NCI-H510A treated with DMSO at 0.1 percent for 48 hours (cell line): ENCODE measurements at places on chromosomes 7 and 10.

GRCh38 chr7:143965280-143965679 is 10.6 kb downstream of the OR2F1 start:
- DNase-seq: no peak

GRCh38 chr10:19857876-19858275 is 41.6 kb downstream of the PLXDC2 start:
- DNase-seq: no peak

GRCh38 chr7:77197141-77197540 is 2.5 kb downstream of the FGL2 start:
- DNase-seq: no peak

DNA sequence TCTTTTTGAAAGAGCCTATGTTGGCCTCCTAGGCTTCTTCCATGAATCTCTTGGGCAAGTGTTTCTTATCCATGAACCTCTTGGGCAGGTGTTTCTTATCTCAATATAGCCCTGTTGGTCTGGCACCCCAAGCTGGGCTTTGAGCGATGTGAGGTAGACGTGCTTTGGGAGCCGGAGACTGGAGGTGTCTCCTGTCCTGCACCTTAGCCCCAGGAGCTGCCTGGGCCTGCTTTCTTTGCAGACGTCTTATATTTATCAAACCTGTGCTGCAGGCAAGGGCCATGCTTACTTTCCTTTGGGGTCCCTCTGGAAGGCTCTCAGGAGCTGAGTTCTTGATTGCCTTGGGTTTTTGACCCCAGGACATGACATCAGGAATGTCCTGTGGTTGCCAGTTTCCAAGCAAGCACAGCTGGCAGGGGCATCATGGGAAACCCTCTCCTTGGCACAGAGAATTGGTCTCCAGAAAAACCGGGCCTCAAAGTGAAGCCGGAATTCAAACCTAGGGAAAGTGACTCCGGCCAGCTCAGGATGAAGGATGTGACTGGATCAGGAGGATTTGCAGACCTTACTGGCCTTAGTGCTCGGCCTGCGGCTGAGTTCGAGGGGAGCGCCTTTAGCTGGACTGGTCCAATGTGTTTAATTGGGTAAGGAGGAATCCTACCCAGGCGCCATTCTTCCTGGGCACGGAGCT is 2.8 kb downstream of the JAKMIP3 start:
- no peak for DNase-seq

DNA sequence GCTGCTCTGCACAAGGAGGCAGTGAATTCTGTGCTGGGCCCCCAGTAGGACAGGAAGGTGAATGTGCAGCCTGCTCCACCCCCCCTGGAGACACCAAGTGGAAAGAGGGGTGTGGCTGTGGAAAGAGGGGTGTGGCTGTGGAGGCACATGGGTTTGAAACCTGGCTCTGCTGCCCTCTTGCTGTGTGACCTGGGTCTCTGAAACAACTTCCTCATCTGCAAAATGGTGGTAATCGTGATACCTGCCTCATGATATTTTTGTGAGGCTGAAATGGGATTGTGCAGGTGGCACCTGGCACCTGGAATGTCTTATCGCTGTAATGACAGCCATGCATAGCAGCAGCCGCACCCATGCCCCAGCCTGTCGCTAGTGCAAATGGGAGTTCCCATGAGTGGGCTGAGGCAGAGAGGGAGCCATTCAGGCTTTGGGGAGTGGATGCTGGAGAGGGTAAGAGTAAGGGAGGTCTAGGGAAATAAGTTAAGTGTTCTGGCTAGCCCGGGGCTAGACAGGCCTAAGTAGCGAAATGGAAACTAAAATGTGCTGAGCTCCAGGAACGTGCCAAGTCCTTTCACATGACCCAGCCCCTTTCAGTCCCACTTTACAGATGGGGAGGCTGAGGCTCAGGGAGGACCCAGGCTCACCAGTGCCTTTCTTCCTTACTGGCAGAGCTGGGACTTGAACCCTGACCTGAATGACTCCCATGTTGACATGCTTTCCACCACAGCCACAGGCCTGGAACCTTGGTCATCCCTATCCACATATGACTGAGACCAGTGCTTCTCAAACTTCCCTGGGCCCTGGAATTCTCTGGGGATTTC is 35.0 kb downstream of the C10orf105 start:
- DNase-seq: no peak

DNA sequence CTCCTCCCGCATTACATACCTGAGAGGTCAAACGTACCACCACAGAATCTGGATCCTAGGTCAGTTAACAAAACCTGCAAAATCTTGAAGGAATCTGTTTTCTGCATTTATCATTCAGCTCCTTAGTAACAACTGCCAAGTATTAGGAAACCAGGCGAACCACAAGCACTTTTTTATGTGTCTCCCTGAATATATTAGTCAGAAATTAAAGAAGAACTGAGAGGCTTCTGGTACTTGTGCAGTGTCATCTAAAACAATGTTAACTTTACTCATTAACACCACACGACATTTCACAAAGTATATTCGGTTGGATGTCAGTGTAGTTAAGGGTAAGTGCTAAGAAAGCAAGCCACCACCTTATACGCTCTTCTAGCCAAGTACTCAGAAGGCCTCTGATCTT is 2.5 kb downstream of the CCDC6 start:
- DNase-seq: no peak

- DNase-seq: no peak
Measured at GRCh38 chr7:151382079-151382885, 27.6 kb downstream of the WDR86 start.

DNA sequence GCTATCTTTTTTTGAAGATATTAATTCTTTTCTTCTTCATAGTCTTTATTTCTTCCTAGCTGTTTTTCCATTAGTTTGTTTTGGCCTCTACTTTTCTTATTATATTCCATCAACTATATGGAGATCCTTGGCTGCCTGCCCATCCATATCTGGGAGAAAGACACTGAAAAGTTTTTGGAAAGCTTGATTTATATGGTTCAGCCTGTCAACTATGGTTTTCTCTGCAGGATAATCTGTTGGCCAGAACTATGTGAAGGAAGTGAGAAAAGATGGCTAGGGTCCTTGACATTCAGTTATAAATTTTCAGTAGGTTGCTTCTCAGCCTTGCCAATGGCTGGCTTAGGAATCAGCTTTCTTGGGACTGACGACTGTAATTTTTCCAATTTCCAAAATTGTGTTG is 10.0 kb upstream of the CDK14 start:
- no peak for DNase-seq

- no peak for DNase-seq
Measured at GRCh38 chr10:118499186-118499585, 96.3 kb downstream of the PRLHR start.

DNA sequence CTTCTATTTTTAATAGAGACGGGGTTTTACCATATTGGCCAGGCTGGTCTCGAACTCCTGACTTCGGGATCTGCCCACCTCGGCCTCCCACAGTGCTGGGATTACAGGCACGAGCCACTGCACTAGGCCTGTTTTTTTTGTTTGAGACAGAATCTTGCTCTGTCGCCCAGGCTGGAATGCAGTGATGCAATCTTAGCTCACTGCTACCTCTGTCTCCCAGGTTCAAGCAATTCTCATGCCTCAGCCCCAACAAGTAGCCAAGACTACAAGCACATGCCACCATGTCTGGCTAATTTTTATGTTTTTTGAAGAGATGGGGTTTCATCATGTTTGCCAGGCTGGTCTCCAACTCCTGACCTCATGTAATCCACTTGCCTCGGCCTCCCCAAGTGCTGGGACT is 73.7 kb downstream of the TYW1B start:
- DNase-seq: no peak

DNA sequence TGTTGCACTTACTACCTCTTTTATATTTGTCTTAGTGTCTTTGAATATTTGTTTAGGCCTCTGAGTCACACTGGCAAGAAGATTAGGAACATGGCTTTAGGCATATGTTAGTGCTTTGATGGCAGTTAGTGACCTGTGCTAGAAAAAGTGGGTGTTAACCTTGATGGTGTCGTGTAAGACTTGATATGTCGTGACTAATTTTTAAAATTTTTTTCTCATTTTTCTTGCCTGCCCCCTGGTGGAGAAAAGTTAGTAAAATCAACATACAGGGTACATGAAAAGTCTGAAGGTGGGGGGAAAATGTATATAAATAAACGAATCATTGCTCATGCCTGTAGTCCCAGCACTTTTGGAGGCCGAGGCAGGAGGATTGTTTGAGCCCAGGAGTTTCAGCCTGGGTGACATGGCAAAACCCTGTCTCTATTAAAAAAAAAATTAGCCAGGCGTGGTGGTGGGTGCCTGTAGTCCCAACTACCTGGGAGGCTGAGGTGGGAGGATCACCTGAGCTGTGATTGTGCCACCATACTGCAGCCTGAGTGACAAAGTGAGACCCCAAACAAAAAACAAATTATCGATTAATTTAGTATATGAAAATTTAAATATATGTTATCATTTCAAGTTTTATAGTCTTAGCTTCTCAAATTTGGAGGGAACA is 44.6 kb downstream of the TAX1BP1 start:
- peak; percentile 8 for DNase-seq

- no peak for DNase-seq
Measured at GRCh38 chr7:105878746-105879605, 2.6 kb upstream of the ATXN7L1 start.

GRCh38 chr10:43942096-43942850 is 293.6 kb upstream of the ZNF32 start:
- no peak for DNase-seq

DNA sequence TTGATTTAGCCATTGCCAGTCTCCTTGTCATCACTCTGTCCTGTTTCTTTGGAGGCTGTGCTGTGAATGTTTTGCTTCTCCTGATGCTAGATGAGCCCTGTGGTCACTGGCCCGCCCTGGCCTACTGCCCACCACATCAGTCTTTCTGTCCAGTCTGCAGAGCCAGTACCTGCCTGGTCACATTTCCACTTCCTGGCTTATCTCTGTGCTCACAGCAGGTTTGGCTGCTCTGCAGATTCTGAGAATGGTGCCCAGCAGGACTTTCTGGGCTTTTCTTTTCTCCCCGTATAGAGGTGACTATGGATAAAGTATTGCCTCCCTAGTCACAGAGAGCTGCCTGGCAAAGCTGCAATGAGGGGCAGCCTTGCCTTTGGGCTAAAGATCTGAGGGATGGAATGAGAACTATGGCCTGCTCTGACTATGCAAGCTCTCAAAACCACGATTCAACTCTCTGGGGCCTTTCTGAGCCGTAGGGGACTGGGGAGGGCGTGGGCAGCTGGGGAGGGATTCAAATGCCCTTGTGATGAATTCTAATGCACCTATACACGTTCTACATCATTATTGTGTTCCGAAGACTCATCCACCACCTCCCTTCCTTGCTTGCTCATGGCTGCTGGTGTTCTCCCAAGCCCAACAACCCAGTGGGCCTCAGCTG is 410.4 kb upstream of the NPVF start:
- no peak for DNase-seq

- DNase-seq: no peak
Measured at GRCh38 chr7:106032295-106032694, 69.2 kb downstream of the CDHR3 start.

- no peak for DNase-seq
Measured at GRCh38 chr10:6082496-6083395, 6.1 kb upstream of the RBM17 start.

- DNase-seq: no peak
Measured at GRCh38 chr7:113142385-113143119, 24.2 kb upstream of the SMIM30 start.

DNA sequence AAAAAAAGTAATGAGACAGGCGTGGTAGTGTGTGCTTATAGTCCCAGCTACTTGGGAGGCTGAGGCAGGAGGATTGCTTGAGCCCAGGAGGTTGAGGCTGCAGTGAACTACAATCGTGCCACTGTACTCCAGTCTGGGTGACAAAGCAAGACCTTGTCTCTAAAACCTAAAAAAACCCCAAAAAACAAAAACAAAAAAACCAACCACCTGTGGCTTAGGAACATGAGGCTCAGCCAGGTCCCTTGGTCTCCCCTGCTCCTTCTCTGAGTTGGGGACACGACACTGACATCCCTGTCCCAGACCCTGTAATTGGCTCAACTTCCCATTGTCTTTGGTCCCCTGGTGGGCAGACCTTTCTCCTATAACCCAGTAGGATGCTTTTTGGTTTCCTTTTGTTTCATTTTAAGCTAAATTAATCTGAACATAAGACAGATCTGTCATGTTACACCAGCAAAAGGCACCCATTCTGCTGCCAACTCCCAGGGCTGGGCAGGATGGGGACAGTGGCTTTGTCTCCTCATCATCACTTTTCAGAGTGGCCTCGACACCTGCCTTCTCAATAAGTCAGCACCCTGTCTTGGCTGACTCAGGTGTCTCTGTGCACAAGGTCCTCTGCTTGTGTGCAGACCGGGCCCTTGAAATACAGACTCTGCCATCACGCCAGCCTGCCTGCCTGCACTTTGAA is 74.4 kb downstream of the MYL10 start:
- no peak for DNase-seq

GRCh38 chr7:128801003-128801402 is 9.2 kb downstream of the CCDC136 start:
- DNase-seq: no peak

DNA sequence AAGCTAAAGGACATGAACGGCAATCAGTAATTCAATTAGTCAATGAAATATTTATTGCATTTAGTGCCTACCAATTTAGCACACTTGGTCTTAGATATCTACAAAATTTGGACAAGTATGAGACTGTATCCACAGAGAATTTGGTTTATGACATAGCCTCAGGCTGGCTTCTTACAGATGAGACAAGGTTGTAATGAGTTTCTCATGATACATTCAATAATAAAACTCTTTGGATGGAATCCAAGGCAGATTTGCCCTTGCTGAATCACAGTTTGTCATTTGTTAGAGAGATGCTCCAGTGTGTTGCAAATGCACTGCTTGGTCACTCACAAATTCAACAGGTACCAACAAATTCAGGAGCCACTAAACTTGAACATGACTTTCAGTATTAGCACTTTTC is 162.5 kb downstream of the GPR37 start:
- no peak for DNase-seq

- DNase-seq: no peak
Measured at GRCh38 chr7:104176332-104176731, 31.5 kb downstream of the ORC5 start.

DNA sequence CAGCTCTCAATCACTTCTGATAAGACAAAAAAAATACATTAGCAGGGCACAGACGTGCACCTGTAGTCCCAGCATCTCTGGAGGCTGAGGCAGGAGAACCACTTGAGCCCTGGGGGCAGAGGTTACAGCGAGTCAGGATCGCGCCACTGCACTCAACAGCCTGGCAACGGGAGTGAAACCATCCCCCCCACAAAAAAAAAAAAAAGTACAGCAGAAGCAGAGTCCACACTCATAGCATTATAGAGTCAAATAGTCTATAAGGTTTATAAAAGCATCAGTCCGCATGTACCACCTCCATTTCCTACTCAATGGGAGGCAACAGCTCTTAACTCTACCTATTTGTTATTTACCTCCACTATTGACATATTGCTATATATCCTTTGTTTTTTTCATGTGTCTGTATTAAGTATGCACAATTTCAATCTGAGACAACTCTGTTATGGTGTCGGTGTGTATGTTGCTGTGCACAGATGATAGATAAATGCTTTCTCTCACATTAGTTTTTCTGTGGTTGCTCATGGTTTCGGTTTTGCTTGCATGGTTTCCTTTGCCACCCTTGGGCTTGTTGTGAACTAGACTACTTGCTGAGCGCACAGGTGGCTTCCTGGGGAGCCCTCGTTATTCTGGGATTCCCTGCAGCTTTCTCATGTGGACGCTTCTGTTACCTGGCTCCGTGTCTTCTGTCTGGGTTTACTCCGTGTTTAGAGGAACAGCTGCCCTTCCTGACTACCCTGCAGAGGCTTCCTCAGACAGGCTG is 40.4 kb downstream of the PROSER2 start:
- no peak for DNase-seq
